ENCODE measurements at places on chromosomes 11 and 22.

DNA sequence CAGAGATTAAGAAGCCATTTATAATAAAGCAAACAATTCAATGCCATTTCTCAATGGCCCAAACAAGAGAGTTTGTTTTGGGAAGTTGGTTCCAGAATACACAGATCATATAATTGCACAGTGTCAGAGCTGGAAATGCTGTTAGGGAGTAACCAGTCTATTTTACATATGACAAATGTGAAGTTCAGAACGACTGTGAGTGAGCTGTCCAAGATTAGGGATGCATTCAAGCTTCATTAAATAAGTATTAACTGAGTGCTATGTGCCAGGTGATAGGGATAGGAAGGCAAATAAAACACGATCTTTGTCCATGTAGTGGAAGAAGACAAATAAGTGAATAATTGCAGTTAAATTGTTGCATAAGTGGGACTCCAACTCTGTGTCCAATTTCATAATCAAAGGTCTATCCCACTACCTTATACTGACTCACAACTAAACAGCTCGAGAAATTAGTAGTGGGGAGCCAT lies 33.1 kb upstream of the PICALM start:
- DNase-seq = no peak

DNA sequence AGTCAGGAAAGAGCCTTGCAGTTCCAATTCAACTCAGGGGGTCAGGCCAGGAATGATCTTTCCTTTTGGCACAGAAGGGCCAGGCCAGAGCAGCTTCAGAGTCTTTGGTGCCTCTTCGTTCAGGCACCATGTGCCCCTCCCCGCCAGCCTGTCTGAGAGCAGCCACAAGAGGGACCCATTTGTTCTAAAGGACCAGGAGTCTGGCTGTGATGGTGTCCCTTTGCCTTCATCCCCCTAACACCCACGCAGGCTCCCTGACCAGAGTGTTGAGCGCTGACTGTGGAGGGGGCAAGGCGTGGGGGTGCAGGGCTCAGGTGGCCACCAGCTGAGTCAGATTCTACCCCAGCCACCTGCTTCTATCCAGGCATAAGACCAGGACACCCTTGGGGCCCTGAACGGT lies 156.4 kb downstream of the TTC17 start:
- DNase-seq = no peak

DNA sequence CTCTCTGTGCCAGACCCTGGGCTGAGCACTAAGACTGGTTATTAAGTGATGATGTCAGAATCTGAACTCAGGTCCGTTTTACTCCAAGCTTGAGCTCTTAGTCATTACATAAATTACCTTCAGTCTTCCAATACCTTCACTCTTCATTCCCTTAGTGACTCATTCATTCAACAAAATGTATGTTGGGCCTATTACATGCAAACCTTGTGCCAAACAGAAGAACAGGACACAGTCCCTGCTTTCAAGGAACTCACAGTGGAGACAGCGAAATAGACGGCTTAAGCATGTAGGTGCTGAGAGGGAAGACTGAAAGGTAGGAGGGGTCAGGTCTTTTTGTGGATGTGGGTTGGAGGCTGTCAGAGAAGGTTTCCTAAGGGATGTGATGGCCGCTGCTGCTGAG lies 3.3 kb downstream of the KCTD14 start:
- DNase-seq = no peak

DNA sequence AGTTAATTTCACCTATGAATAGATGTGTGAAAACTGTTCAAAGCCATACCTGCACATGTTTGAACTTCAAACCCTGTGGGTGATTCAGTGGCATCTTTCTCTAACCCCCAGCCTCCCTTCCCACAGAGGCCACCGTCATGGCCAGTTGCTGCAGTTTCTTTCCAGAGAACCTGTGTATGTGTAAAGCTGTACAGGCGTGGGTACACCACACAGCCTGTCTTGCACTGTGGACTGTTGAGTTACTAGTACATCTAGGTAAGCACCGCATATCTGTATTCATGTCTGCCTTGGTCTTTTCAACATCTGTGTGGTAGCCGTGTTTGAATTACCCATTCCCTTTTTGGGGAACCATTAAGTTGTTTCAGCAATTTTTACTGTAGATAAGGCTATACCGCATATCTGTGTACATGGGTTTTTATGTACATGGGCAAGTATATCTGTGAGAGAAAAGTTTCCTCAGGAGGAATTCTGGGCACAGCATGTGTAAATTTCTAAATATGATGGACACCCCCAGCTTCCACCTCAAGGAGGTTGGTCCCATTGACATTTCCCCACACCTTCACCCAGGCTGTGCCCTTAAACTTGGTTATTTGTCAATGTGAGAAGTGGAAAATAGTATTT lies 13.9 kb downstream of the NEAT1 start:
- DNase-seq = no peak

- no peak for DNase-seq
Observed at GRCh38 chr11:295351-296170, 3.8 kb downstream of the IFITM5 start.

- DNase-seq = no peak
Observed at GRCh38 chr11:14587258-14587657, 56.3 kb upstream of the PDE3B start.

DNA sequence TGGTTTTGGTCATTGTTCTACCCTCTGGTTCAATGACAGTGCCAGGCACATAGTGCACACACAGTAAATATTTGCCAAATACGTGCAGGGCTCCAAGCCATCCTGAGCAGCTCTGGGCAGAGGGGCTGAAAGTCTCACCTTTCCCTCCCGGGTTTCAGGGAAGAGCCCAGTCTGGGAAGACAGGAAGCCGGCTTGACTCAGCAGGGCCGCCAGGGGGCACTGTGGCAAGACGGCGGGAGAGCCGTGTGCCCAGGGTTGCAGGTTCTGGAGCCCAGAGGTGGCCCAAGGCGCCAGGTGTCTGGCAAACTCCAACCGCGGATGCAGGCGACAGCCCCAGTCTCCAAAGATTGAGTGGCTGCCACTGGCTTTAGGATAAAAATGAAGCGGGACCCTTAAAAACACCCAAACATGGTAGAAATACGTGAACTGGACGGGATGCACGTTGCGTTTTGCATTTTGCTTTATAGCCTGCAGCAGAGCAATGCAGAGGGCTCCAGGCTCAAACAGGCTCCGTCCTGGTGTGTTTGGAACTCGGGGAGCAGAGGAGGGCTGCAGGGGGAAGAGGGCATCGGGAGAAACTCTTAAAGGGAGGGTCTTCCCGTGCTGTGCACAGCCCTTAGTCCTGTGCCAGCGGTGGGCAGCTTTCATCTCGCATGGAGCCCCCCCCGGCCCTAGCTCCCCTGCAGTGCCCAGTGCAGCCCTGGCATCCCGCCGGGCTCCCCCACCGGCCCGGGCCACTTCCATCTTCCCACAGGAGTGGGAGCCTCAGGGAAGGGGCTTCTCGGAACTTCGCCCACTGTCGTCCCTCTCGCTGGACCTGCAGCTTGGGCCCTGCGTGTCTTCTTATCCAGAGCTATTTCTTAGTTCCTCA lies 10.7 kb downstream of the KRTAP5-5 start:
- peak; percentile 66 for DNase-seq

DNA sequence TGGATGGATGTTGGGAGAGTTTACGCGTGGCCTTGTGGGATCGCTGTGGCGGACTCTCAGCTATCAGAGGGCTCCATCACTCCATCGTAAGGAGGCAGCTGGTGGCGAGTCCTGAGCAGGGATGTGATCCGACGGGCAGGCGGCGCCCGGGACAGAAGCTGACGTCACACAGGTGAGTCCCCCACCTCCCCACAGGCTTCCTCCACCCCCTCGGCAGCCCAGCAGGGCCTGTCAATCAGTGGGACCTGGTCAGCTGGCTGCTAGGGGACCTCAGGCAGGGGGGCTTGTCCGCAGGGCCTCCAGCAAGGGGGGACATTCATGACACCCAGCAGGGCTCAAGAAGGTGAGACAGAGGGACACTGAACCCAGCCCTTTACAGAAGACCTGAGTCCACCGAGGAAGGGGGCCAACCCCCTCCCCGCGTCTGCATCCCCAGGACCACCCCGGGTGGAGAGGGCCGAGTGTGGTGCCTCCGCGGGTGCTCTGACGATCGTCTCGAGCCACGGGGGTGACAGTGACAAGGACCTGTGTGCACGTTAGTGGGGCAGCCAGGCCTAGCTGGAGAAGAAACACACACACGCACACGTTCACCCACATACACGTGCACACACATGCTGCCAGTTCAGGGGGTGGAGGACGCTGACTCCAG lies 7.1 kb downstream of the HRAS start:
- DNase-seq = no peak

DNA sequence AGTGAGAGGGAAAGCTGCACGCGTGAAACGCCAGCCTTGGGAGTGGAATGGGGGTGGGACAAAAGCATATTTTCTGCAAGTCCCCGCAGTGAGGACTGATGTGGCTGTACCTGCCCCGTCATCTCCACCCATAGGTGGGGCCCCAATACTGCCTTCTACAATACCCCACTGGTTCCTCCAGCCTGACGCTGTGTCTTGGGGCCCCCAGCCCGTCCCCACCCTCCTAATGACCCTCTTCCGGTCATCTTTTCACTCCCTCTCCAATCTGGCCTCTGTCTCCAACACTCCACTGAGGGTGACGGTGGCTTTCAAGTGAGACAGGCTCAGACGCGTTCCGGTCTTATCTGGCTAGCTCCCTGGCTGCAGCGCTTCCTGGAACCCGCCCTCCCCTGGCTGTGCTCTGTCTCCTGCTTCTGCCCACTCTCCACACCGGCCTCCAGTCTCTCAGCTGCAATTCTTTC lies 104.2 kb downstream of the MICAL3 start:
- no peak for DNase-seq

DNA sequence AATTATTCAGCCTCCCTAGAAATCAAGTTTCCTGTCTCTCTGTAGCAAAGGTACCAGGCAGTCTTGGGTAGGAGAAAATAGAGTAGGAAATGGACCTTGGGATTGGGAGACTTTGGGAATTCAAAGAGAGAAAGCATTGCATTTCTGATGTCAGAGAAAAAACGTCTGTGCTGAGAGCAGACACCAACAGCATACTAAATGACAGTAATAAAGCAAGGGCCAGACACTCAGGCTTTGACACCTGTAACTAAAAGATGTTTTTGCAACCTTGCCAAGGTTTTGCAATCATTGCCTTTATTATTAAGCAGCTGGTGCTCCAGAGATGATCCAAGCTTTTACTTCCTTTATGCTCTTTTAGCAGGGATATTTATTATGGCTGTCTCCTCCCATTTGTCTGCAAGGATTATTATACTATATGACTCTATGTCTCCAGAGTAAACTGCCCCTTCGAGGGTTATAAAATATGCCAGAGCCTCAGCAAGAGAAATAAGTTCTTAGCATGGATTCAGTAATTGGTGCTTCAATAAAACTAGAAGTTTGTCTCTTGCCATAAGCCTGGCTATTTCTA lies 85.2 kb upstream of the GRAMD1B start:
- DNase-seq = no peak

GRCh38 chr11:2358754-2359442 lies 18.2 kb upstream of the CD81 start:
- DNase-seq = no peak

GRCh38 chr11:27174672-27175210 lies 134.1 kb downstream of the BBOX1 start:
- no peak for DNase-seq

- DNase-seq = no peak
Observed at GRCh38 chr11:17371614-17372013, 16.8 kb downstream of the KCNJ11 start.

DNA sequence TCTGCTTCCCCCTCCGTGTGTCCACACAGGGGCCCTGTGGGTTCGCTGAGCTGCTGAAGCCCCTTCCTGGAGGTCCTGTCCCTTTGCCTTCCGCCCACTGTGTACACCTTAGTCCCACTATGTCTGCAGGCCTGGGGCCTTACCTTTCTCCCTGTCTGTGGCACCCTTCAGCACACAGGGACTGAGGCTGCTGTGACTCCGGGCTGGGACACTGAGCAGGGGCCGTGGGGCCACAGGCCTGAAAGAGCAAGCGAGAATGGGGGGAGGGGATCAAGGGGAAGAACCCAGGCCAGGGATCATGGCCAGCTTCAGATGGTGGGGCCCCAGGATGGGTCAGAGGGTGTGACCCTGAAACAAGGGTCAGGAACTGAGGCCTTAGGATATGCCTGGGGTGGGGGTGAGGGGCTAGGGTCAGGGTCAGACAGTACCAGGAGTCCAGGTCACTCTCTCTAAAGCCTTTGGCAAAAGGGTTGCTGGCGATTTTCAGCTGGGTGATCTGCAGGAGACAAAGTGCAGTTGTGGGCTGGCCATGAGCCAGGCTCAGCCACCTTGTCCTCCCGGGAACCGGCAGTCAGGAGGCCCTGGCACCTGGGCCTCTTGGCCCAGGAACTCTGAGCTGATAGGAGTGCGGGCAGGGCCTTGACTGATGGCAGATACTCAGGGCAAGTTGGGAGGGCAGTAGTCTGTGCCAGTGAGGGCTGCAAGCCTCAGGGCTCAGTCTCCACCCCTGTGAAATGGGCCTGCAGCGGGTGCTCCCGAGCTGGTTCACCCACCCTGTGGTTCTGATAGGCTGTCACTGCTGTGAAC lies 2.6 kb upstream of the NUDT8 start:
- no peak for DNase-seq

- no peak for DNase-seq
Observed at GRCh38 chr11:66183494-66184048, 84.9 kb upstream of the RAB1B start.
